ENCODE measurements at places on chromosomes 3 and 15. TPM values are rescaled to one million over a fixed set of nuclear protein-coding genes. Genes with fewer than 3 reads are reported as not detected.

DNA sequence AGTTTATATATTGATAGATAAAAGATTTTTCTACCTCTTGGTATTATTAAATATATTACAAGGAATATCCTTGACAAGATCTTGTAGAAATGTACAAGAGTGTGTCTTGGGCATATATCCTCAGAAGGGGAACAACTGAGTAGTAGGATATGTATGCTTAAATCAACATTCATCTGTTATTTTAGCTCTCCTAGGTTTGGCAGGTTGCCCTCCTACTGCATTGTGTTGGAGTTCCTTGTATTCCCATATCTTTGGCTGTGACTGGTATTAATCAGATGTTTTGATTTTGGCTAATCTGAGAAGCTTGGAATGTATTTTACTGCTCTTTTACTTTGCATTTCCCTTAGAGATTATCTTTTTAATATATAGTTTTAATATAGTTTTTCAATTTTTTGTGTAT lies 4.6 kb downstream of the MYRIP start:
- H3K4me3 ChIP-seq: no peak overlapping the region
- no peak for DNase-seq
- peaks cover 11% of the 10 kb centered on the region for H3K27me3 ChIP-seq
- peaks cover 6% of the 10 kb centered on the region for H3K36me3 ChIP-seq

FBLN2 gene
- 10.5 TPM for total RNA-seq

MEGF11 gene
- 0.77 TPM for total RNA-seq

SLC9A9 gene
- 7.9 TPM for total RNA-seq

GRCh38 chr3:56361731-56362130 lies 106.5 kb downstream of the ERC2 start:
- H3K36me3 ChIP-seq: no peaks in the 10 kb centered on the region
- no peak overlapping the region for H3K4me3 ChIP-seq
- no peaks in the 10 kb centered on the region for H3K4me1 ChIP-seq
- no peak for DNase-seq

DNA sequence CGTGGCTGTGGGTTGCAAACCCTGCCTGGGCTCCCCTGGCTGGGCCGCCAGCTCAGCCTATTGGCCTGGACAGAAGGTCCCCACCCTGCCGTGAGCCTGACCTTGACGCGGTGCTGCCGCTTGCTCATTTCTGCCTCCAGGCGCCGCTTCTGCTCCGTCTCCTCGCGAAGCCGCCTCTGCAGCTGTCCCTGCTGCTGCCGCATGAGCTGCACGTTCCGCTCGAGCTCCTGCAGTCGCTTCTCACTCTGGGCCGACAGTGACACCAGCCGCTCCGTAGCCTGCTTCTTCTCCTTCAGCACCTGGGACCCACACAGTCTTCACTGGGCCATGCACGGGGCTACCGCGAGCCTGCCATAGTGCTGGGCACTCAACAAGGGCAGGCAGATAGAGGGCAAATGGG lies 21.7 kb downstream of the KIF7 start:
- peaks cover 3% of the 10 kb centered on the region for H3K27me3 ChIP-seq
- peak overlapping the region; percentile 67 for H3K4me3 ChIP-seq
- no peak overlapping the region for H3K27ac ChIP-seq
- peaks cover 46% of the 10 kb centered on the region for H3K36me3 ChIP-seq
- no peak for DNase-seq

- no peaks in the 10 kb centered on the region for H3K36me3 ChIP-seq
- no peak overlapping the region for H3K4me3 ChIP-seq
- DNase-seq: no peak
- H3K4me1 ChIP-seq: peaks cover 2% of the 10 kb centered on the region
Measured at GRCh38 chr3:154356009-154356408, 31.7 kb upstream of the DHX36 start.

DNA sequence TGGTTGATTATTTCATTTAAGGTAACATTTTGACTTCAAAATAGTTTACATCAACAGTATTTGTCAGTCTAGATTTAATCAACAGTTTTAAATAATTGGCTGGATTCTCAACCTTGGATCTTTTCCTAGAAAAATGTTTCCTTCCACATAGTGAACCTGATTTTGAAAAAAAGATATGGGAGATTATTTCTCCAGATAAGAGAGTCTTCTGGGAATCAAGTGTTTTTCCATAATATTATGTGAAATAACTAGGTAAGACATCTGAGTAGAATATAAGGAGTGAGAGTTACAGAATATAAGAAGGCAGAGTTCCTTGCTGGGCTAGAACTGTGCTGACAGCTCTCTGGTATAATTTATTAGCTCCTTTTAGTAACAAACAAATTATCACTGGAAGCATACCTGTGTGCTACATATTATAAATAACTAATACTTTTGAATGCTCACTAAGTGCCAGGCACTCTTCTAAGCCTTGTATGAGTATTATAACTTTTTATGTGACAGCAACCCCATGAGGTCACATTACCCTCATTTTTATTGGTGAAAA lies 18.8 kb upstream of the TNFSF10 start:
- H3K27ac ChIP-seq: no peak overlapping the region
- H3K4me3 ChIP-seq: no peak overlapping the region

PRTG gene
- total RNA-seq: 165 TPM

DNA sequence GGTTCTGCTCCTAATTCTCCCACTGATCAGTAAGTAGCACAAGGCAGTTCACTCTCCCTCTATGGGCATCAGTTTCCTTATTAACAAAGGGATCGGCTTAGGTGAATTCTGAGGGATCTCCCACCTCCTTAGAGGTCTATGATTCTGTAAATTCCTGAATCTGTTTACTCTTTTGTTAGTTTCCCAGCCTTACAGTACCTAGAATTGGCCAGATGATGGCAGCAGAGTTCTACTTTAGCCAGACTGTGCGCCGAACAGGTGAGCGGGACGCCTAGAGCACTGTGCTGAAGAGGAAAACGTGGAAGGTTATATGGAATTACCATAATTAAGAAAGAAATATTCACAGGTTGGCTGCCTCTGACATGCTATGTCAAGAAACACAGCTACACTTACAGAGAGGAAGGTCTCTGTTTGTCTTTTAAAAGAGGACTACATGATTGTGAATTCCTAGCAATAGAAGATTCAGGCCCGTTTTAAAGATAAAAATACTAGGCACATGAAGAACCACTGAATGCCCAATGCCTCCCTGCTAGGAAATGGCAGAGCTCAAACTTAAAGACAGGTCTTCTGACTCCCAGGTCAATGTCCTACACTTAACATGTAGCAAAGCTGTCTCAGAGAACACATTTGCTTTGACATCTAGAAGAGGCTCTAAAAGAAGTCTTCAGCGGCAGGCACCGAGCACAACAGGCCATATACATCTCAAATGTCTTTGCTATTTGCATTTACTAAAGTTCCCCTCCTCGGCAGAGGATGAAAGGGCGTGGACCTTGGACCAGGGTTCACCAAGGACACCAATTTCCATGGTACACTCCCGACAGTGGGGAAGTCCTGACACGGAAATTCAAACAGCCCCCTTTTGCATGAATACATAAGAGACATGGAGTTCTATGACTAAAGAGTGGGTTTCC lies 259.9 kb downstream of the FGF12 start:
- peak; percentile 71 for DNase-seq
- no peaks in the 10 kb centered on the region for H3K27me3 ChIP-seq
- no peak overlapping the region for H3K4me3 ChIP-seq

DNA sequence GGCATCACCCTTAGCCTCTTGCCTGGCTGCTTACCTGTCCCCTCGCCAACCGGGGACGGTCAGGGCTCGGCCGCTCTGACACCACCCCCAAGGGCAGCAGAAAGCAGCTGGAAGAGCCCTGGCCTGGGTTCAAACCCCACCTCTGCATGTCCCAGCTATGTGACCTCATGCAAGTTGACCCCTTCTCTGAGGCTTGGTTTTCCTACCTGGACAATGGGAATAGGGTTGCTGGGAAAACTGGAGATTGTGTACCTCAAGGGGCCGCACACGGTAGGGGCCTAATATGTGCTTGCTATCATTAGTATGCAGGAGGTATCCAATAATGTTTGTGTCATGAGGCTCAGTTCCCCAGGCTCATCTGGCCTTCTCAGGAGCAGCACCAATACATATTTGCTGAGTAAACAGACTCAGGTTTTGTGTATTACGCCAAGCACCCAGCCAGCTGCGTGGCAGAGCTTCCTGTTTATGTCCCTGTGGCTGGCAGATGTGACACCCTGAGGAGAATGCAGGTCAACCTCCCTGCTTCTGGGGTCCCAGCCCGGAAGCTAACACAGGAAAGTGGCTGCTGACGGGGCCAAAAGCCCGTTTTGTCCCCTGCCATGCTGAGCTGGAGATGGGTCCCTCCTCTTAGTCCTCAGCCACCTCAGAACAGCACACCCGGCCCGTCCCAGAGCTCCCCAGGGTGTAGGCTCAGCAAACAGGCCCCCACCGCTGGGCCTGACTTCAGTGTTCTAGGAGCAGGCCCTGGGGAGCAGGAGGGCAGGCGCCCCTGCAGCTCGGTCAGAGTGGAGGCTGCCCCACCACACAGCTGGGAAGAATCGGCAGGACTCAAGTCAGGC lies 29.7 kb downstream of the PLXND1 start:
- peaks cover 63% of the 10 kb centered on the region for H3K27me3 ChIP-seq
- peaks cover 10% of the 10 kb centered on the region for H3K4me1 ChIP-seq
- H3K27ac ChIP-seq: peak overlapping the region; percentile 90

RCCD1 gene
- 5.2 TPM for total RNA-seq

DNA sequence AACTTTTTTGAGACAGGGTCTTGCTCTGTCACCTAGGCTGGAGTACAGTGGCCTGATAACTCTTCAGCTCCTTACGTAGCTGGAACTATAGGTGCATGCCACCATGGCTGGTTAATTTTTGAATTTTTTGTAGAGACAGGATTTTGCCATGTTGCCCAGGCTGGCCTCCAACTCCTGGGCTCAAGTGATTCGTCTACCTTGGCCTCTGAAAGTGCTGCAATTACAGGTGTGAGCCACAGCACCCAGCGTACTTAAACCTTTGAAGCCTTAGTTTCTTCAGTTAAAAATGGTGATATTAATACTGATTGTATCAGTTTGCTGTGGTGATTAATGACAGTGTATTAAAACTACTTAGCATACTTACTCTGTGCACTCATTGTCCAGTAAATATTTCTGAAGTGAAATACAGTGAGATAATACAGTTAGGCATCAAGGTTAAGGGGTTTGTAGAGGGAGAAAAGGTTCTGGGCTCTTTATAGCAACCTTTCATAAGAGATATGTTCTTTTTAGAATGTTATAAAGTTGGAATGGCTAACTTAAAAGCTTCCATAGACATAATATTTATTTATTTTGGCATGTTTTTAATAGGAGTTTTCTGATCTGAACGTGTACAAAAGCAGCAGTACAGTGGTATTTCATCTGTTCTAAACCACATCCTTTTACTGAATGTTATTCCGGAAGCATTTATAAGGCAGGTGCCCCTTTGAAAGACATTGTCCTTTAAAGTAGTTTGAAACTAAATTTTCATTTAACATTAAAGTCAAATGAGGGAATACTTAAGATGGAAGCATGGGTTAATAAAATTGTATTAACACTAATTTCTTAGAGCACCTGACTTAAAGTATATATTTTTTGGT lies 23.6 kb downstream of the NCK1 start:
- H3K27ac ChIP-seq: no peak overlapping the region
- DNase-seq: no peak
- H3K4me3 ChIP-seq: no peak overlapping the region
- no peaks in the 10 kb centered on the region for H3K4me1 ChIP-seq

GRCh38 chr15:67092752-67093503 lies 27.5 kb downstream of the SMAD3 start:
- H3K4me3 ChIP-seq: no peak overlapping the region
- H3K36me3 ChIP-seq: no peaks in the 10 kb centered on the region
- H3K4me1 ChIP-seq: peaks cover 7% of the 10 kb centered on the region
- no peaks in the 10 kb centered on the region for H3K27me3 ChIP-seq
- no peak overlapping the region for H3K27ac ChIP-seq

- H3K27me3 ChIP-seq: no peaks in the 10 kb centered on the region
- DNase-seq: no peak
- H3K4me1 ChIP-seq: no peaks in the 10 kb centered on the region
- H3K36me3 ChIP-seq: no peaks in the 10 kb centered on the region
- H3K4me3 ChIP-seq: no peak overlapping the region
Measured at GRCh38 chr15:101599091-101599490, 53.1 kb downstream of the TM2D3 start.

DNA sequence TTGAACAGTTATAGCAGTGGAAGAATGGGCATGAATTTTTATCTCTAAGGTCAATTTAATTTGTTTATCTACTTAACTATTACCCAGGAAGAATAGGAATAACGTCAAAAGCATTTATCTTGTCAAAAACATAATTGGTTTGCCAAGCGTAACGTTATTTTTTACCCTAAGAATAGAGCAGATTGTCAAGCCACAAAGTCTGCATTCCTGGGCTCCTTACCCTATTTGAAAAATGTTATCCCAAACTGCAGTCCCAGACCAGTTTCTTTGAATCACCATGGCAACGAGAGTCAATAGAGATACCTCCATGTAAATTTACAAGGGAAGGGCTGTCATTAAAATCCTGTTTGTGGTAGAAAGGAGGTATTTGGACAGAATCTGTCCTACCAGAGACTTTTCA lies 61.1 kb downstream of the CPNE4 start:
- no peak overlapping the region for H3K27ac ChIP-seq
- H3K4me3 ChIP-seq: no peak overlapping the region
- DNase-seq: no peak
- H3K36me3 ChIP-seq: no peaks in the 10 kb centered on the region
- peaks cover 5% of the 10 kb centered on the region for H3K27me3 ChIP-seq

- H3K27ac ChIP-seq: no peak overlapping the region
- no peaks in the 10 kb centered on the region for H3K27me3 ChIP-seq
- no peaks in the 10 kb centered on the region for H3K36me3 ChIP-seq
- no peak for DNase-seq
- no peak overlapping the region for H3K4me3 ChIP-seq
Measured at GRCh38 chr3:94251566-94251965, 188.7 kb downstream of the NSUN3 start.

- H3K4me1 ChIP-seq: peaks cover 12% of the 10 kb centered on the region
- no peak overlapping the region for H3K27ac ChIP-seq
- no peak overlapping the region for H3K4me3 ChIP-seq
- DNase-seq: no peak
- peaks cover 6% of the 10 kb centered on the region for H3K27me3 ChIP-seq
- no peaks in the 10 kb centered on the region for H3K36me3 ChIP-seq
Measured at GRCh38 chr3:72086743-72087087, 301.8 kb upstream of the PROK2 start.

- H3K4me3 ChIP-seq: no peak overlapping the region
- peaks cover 5% of the 10 kb centered on the region for H3K27me3 ChIP-seq
- H3K4me1 ChIP-seq: peaks cover 24% of the 10 kb centered on the region
- peak overlapping the region; percentile 20 for H3K27ac ChIP-seq
- H3K36me3 ChIP-seq: peaks cover 9% of the 10 kb centered on the region
Measured at GRCh38 chr15:85534031-85534430, 153.6 kb downstream of the AKAP13 start.

DNA sequence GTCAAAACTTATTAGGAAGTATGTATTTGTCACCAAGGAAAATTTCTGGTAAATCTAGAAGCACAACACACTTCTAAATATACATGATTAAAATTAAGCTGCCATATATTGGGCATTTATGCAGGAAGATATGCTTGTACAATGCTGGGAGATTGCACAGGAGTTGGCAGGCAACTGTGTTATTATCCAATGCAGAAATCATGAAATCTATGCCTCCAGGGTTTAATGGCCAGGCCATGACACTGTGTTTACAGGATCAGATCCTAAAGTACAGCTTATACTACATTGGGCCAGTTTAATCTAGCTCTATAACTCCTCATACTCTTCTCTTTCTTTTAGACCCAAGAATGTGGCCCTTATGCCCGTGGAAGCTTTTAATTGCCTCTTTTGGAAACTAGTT lies 391.4 kb upstream of the DPH6 start:
- no peak for DNase-seq
- no peaks in the 10 kb centered on the region for H3K4me1 ChIP-seq
- no peaks in the 10 kb centered on the region for H3K36me3 ChIP-seq
- no peaks in the 10 kb centered on the region for H3K27me3 ChIP-seq
- no peak overlapping the region for H3K4me3 ChIP-seq

TRPM1 gene
- total RNA-seq: not detected

Data from endothelial cell (in vitro differentiated cells).